ENCODE measurements at places on chromosomes 13 and 19. TPM values are rescaled to one million over a fixed set of nuclear protein-coding genes. Genes with fewer than 3 reads are reported as not detected.

The SPIB gene
- 51.3 TPM for total RNA-seq

The SULT2B1 gene
- total RNA-seq = 0.41 TPM

The FCGBP gene
- total RNA-seq = 6,178 TPM

The TUBA3C gene
- not detected for total RNA-seq

The SUCLA2 gene
- total RNA-seq = 42.9 TPM

The RASIP1 gene
- total RNA-seq = 3.8 TPM

The ATP4A gene
- not detected for total RNA-seq

The UBE2L5 gene
- total RNA-seq = not detected

DNA sequence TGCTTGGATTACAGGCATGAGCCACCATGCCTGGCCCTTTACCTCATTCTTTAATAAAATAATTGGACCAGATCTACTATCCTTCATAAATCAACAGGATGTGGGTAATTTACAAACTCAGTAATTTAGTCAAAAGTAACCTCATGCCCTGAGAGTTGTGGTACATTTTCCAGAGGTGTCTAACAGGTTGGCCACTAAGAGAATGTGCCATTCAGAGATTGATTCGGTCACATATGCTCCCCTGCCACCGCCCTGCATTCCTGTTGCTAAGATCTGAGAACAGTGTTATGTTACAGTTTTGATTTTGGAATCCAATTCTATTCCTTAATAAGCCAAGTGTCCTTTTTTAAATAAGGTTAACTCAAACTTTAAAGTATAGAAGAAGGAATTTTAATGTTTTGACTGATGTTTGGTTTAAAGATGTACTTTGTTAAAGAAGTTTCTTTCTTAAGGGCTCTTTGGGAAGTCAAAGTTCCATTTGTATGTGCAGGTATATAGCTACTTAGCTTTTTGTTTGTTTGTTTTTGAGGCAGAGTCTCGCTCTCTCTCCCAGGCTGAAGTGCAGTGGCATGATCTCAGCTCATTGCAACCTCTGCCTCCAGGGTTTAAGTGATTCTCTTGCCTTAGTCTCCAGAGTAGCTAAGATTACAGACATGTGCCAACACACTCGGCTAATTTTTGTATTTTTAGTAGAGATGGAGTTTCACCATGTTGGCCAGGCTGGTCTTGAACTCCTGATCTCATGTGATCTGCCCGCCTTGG, 29.2 kb downstream of the PHF11 start:
- H3K36me3 ChIP-seq = peaks cover 12% of the 10 kb centered on the region
- no peak overlapping the region for H3K4me3 ChIP-seq
- no peak overlapping the region for H3K27ac ChIP-seq
- no peaks in the 10 kb centered on the region for H3K27me3 ChIP-seq
- DNase-seq = no peak
- no peaks in the 10 kb centered on the region for H3K4me1 ChIP-seq

DNA sequence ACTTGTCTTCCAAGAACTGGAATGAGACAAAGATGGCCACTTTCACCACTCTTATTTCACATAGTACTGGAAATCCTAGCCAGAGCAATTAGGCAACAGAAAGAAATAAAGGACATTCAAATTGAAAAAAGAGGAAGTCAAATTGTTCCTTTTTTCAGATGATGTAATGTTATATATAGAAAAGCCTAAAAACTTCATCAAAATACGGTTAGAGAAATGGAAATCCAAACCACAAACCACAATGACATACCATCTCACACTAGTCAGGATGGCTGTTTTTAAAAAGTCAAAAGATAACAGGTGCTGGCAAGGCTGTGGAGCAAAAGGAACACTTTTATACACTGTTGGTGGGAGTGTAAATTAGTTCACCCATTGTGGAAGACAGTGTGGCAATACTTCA, 113.3 kb upstream of the SPRY2 start:
- no peaks in the 10 kb centered on the region for H3K27me3 ChIP-seq
- H3K4me1 ChIP-seq = no peaks in the 10 kb centered on the region
- DNase-seq = no peak
- H3K4me3 ChIP-seq = no peak overlapping the region
- no peaks in the 10 kb centered on the region for H3K36me3 ChIP-seq

DNA sequence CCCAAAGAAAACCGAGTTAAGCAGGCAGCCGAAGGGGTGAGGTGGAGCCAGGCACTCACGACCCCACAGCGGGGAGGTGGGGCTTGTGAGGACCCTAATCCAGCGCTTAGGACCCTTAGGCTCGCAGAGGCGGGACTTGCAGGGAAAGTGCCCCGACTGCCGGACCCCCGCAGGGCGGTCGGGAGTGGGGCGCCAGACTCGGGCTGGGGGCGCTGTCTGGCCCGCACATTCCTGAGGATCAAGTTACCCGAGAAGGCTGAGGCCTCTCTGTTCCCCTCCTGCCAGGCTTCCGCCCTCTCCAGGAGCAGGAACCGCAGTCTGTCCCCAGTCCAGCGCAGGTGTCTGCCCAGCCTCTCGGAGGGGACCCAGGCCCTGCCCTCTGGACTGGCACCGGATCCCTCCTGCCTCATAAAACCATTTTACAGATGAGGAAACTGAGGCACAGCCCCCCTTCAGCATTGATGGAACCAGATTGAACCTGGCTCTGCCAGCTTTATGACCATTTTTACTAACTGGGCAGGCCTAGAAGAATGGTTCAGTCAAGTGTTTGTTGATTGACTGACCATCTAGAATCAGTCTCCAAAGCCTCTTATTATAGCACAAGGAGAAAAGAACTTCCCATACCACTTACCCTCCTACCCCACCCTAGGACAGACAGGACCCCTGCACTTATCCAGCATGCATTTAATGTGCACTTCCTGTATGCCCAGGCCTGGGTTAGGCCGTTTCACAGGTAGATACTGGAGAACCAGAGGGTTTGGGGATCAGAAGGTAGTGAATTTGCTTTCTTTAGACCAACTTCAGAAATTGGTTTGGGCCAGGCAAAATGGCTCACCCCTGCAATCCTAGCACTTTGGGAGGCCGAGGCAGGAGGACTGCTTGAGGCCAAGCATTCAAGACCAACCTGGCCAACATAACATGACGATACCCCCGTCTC, 6.7 kb upstream of the JUND start:
- H3K27ac ChIP-seq = peak overlapping the region; percentile 64
- H3K4me3 ChIP-seq = no peak overlapping the region
- H3K36me3 ChIP-seq = no peaks in the 10 kb centered on the region
- H3K4me1 ChIP-seq = peaks cover 33% of the 10 kb centered on the region

DNA sequence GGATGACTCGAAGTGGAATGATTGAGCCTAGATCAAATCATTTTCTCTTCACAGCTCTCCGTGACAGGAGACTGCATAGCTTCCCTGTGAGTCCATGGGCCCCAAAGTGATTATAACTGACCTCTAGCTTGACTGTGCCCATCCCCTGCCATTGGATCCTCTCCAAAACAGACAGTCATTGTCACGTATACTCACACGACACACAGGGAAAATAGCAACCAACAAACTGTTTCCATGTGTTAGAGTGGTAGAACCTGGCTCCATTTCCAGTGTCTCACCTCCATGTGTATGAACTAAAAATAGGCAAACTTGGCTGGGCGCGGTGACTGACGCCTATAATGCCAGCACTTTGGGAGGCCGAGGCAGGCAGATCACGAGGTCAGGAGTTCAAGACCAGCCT, 48.8 kb upstream of the NPAS1 start:
- H3K4me1 ChIP-seq = peaks cover 11% of the 10 kb centered on the region
- H3K4me3 ChIP-seq = no peak overlapping the region
- no peak overlapping the region for H3K27ac ChIP-seq
- DNase-seq = no peak
- H3K27me3 ChIP-seq = no peaks in the 10 kb centered on the region

- H3K4me3 ChIP-seq = no peak overlapping the region
- no peaks in the 10 kb centered on the region for H3K4me1 ChIP-seq
- H3K27ac ChIP-seq = no peak overlapping the region
- DNase-seq = no peak
- no peaks in the 10 kb centered on the region for H3K36me3 ChIP-seq
- H3K27me3 ChIP-seq = no peaks in the 10 kb centered on the region
Observed at GRCh38 chr13:22967669-22968068, 213.1 kb upstream of the SGCG start.

- H3K27me3 ChIP-seq = no peaks in the 10 kb centered on the region
- no peaks in the 10 kb centered on the region for H3K4me1 ChIP-seq
- no peak overlapping the region for H3K4me3 ChIP-seq
Observed at GRCh38 chr13:26584713-26585112, 27.2 kb downstream of the WASF3 start.

- H3K36me3 ChIP-seq = no peaks in the 10 kb centered on the region
- no peak overlapping the region for H3K27ac ChIP-seq
- H3K27me3 ChIP-seq = no peaks in the 10 kb centered on the region
- H3K4me3 ChIP-seq = no peak overlapping the region
Observed at GRCh38 chr13:44810061-44810840, 179.0 kb downstream of the NUFIP1 start.

- no peaks in the 10 kb centered on the region for H3K27me3 ChIP-seq
- no peaks in the 10 kb centered on the region for H3K36me3 ChIP-seq
- no peak for DNase-seq
- no peak overlapping the region for H3K27ac ChIP-seq
- no peak overlapping the region for H3K4me3 ChIP-seq
Observed at GRCh38 chr13:22162889-22163288, 492.0 kb downstream of the FGF9 start.

GRCh38 chr13:91464336-91464735, 65.9 kb downstream of the GPC5 start:
- no peaks in the 10 kb centered on the region for H3K36me3 ChIP-seq
- H3K27me3 ChIP-seq = no peaks in the 10 kb centered on the region
- no peak overlapping the region for H3K27ac ChIP-seq
- H3K4me1 ChIP-seq = no peaks in the 10 kb centered on the region
- no peak for DNase-seq

- peaks cover 15% of the 10 kb centered on the region for H3K4me1 ChIP-seq
- no peak for DNase-seq
- peaks cover 18% of the 10 kb centered on the region for H3K36me3 ChIP-seq
Observed at GRCh38 chr19:58469241-58470013, 2.5 kb downstream of the ZNF324 start.

DNA sequence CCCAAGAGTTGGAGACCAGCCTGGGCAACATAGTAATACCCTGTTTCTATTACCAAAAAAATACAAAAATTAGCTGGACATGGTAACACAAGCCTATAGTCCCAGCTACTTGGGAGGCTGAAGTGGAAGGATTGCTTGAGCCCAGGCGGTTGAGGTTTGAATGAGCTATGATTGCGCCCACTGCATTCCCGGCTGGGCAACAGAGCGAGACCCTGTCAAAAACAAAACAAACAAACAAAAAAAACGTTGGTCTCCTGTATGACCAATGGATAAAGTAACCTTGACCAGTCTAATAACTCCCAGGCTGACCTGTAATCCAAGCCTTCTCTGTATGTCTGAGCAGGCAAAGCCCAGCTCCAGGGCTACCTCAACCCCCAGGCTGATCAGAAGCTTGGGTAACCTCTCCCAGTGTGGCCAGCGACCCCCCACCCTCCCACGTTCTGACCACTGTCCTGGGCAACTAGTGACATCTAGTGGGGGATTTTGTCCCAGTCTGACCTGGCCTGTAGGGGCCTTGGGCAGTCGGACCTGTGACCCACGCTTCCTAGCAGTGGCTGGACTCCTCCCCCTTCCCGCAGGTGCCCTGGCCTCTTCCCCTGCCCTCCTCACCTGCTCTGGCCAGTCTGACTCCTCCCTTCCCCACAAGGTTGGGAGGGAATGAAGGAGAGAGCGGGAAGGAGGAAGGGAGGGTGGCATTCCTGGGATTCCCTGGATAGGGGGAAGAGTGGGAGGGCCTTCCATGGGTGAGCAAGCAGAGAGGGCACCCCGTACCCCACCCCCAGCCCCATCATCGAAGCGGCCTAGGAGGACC, 1.0 kb upstream of the BCAM start:
- peak; percentile 40 for DNase-seq
- H3K36me3 ChIP-seq = no peaks in the 10 kb centered on the region
- H3K4me1 ChIP-seq = peaks cover 15% of the 10 kb centered on the region
- H3K27ac ChIP-seq = peak overlapping the region; percentile 64
- H3K27me3 ChIP-seq = peaks cover 3% of the 10 kb centered on the region

DNA sequence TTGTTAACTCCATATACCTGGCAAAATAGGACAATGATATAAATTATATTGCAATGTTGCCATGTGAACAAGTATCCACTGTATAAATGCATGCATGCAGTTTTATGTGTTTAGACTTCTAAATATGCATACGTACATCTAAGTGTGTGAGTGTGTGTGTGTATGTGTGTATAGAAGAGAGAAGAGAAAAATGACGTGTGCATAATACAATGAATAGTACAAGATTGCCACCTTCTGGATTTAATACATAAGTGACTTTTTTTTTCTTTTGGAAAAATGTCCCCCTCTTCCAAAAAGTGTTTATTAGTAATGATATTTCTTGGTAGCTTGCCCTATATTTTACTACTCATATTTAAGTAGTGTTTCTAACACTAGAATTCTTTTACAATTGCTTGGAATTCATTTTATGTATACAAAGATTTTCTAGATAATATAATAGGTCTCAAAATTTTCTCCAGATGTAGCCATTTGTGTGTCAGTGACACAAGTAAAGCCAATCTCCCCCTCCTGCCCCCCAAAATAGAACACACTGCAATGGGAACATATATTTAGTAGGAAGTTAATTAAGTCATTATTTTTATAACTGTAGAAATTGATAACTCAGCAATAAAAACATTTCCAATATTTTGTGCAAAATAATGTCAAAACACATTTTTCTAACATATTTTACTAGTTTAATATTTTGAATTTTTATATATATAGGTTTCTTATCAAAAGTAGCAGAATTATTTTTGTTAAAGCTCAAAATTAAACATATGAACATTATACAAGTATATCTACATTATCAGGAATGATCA, 783.3 kb upstream of the ATXN8OS start:
- no peaks in the 10 kb centered on the region for H3K27me3 ChIP-seq
- no peak overlapping the region for H3K4me3 ChIP-seq
- peaks cover 3% of the 10 kb centered on the region for H3K4me1 ChIP-seq
- no peak for DNase-seq
- no peak overlapping the region for H3K27ac ChIP-seq

DNA sequence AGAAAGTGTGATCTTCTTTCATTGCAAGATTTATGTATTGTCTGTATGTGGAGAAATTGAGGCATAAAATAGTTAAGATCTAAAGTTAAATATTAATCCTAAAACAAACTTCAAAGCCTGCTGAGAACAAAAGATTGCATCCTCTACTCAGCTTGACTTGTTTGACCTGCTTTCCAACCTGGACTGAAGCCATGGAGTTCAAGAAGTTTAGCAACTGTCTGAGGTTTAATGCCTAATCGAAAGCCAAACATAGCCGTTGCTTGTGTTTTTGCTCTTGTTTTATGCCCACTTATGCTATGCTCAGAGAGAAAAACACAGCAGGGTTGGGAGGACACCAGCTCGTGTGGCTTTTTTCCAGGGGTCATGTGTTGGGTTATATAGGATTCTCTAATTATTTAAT, 135.6 kb downstream of the NUFIP1 start:
- no peaks in the 10 kb centered on the region for H3K4me1 ChIP-seq
- H3K4me3 ChIP-seq = no peak overlapping the region
- peak overlapping the region; percentile 79 for H3K27ac ChIP-seq
- no peaks in the 10 kb centered on the region for H3K36me3 ChIP-seq
- DNase-seq = peak; percentile 69

- peak overlapping the region; percentile 85 for H3K27ac ChIP-seq
- no peaks in the 10 kb centered on the region for H3K36me3 ChIP-seq
- H3K27me3 ChIP-seq = peaks cover 11% of the 10 kb centered on the region
Observed at GRCh38 chr19:55483706-55484592, 1.0 kb upstream of the NAT14 start.
